SJCRH30 (cell line): ENCODE measurements at places on chromosomes 16 and 17. TPM values are rescaled to one million over a fixed set of nuclear protein-coding genes. Genes with fewer than 3 reads are reported as not detected.
A peak's percentile ranks its signal among the peaks of the same experiment; 100 is the strongest.

DNA sequence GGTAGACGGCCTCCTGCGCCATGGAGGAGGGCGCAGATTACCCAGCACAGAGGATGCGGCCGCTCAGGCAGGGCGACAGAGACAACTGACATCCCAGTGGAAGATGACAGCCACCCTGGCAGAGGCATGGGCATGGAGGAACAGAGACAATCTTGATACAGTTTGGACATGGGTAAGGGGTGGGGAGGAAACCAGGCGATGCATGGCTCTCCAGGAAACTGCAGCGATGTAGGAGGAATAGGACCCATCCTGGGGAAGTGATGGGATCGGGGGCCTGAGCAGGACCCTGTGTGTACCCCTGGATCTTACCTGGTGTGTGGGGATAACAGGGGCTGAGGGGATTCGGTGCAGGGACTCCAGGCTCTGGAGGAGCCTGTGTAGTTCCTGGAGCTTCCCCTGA is 4.6 kb downstream of the OSBPL7 start:
- no peak overlapping the region for H3K4me3 ChIP-seq
- H3K4me1 ChIP-seq, result no peaks in the 10 kb centered on the region; the same call in 1 of the 2 replicates
- H3K27me3 ChIP-seq, result no peaks in the 10 kb centered on the region

GRCh38 chr16:6728381-6728780 is 604.3 kb upstream of the RBFOX1 start:
- no peaks in the 10 kb centered on the region for H3K27me3 ChIP-seq
- H3K36me3 ChIP-seq, result no peaks in the 10 kb centered on the region
- DNase-seq, result no peak

- peaks cover 83% of the 10 kb centered on the region for H3K4me1 ChIP-seq
- H3K27ac ChIP-seq, result peak overlapping the region; percentile 79
- H3K36me3 ChIP-seq, result no peaks in the 10 kb centered on the region
- H3K4me3 ChIP-seq, result peak overlapping the region; percentile 28
- DNase-seq, result peak; percentile 100
- peaks cover 19% of the 10 kb centered on the region for H3K27me3 ChIP-seq
Observed at GRCh38 chr17:81328978-81329926, 34.1 kb upstream of the SLC38A10 start.

HNF1B gene
- total RNA-seq, result not detected in 2 replicates

DNA sequence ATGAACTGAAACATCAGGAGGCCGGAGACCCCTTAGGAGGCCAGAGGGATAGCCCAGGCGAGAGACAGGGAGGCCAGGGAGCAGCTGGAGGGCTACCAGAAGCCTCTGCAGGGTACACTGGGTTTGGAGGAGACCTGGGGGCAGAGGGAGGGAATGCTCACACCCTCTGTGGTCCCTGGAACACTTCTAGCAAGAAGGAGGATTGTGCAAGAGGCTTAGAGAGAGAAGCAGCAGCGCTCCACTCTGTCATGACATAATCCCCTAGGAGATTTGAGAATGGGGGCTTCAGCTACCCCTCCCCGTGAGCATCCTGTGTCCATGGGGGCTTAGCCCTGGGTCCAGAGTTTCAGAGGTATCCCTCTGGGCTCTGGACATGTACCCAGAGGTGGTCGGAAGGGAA is 15.8 kb downstream of the GPR142 start:
- H3K27ac ChIP-seq, result no peak overlapping the region
- H3K4me3 ChIP-seq, result no peak overlapping the region
- H3K27me3 ChIP-seq, result peaks cover 11% of the 10 kb centered on the region; the same call in 1 of the 2 replicates

- no peak overlapping the region for H3K27ac ChIP-seq
- no peak for DNase-seq
- peaks cover 20% of the 10 kb centered on the region for H3K27me3 ChIP-seq
- peaks cover 11% of the 10 kb centered on the region for H3K4me1 ChIP-seq
- H3K36me3 ChIP-seq, result no peaks in the 10 kb centered on the region
Observed at GRCh38 chr17:19718041-19718612, 1.7 kb upstream of the SLC47A2 start.

- H3K4me1 ChIP-seq, result no peaks in the 10 kb centered on the region
- H3K36me3 ChIP-seq, result no peaks in the 10 kb centered on the region
- H3K27me3 ChIP-seq, result no peaks in the 10 kb centered on the region
- no peak overlapping the region for H3K27ac ChIP-seq
Observed at GRCh38 chr16:87098361-87098760, 218.8 kb downstream of the C16orf95 start.

KRTAP4-5 gene
- not detected in 2 replicates for total RNA-seq

PPP1R27 gene
- not detected in 2 replicates for total RNA-seq

DNA sequence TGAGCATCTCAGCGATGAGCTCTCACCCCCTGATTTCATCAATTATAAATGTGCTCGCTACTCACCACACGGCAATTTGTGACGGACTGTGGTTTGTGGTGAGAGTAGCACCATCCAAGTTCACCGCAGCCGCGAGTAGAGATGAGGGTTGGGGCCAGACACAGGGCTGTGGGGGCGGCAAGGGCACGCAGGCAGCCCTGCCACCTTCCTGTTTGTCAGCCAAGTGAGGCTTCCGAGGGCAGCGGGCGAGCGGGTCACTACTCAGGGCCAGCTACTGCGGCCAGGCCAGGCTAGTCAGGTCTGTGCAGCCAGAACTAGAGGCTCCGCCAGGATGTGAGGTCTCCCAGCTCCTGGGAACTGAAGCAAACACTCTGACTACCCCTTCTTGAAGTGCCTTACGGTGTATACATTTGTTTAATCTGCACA is 39.6 kb upstream of the MEOX1 start:
- DNase-seq, result peak; percentile 67
- peaks cover 14% of the 10 kb centered on the region for H3K4me1 ChIP-seq
- H3K36me3 ChIP-seq, result no peaks in the 10 kb centered on the region

DNA sequence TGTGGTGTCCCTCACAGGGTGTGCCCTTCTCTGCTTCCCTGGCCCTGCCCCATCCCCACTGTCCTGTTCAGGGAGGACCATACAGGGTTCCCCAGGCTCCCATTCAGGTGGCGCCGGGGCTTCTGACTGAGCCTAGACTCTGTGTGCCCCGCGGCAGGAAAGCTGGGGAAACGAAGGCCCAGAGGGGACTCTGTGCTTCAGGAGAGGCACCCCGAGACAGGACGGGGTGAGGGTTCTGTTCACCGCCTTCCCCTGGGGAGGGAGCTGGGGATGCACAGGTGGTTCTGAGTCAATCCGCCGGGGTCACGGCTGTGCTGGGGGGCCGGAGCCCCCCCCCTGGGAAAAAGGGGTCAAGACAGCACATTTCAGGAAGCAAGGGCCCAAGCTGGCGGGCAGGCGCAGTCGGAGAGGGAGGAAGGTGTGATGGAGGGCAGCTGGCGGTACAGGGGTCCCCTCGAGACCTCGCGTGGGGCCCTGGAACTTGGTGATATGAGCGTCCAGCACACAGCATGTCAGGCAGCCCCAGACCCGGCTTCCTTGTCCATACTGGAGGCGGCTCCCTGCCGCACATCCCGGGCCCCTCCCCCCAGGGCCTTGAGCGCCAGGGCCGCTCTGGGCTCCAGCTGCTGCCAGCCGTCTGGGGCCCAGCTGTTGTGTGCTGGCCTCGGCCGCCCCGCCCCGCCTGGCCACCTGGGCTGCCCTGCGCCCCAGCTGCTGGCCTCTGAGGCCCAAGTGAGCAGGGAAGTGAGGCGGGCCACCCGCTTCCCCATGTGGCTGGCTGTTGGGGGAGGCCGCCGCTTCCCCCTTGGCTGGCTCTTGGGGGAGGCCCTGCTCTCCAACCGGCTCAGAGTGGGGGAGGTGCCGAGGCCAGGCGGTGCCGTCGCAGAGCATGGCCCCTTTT is 5.6 kb upstream of the NOTUM start:
- no peaks in the 10 kb centered on the region; the same call in 1 of the 2 replicates for H3K27me3 ChIP-seq
- peak; percentile 100 for DNase-seq
- H3K4me1 ChIP-seq, result peaks cover 39% of the 10 kb centered on the region

DNA sequence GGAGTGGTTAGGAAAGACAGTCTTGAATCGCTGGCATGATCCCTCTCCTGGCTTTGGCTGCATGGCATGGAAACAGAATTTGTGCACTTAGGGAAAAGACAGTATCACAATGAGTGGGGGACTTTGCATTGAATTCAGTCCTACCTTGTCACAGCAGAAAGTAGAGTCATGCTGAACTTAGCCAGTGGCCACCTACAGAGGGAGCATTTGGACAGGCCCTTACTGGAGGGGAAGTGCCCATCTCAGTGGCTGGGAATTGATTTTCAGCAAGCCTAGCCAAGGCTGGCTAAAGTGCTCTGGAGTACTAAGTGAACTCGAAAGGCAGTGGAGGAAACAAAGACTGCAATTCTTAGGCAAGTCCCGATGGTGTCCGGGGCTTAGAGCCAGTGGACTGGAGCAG is 364.3 kb upstream of the TOM1L1 start:
- no peaks in the 10 kb centered on the region for H3K36me3 ChIP-seq
- no peak overlapping the region for H3K4me3 ChIP-seq
- H3K27me3 ChIP-seq, result no peaks in the 10 kb centered on the region
- DNase-seq, result no peak
- H3K27ac ChIP-seq, result no peak overlapping the region

HS3ST2 gene
- not detected in 2 replicates for total RNA-seq

GRCh38 chr17:40284085-40284713 is 3.5 kb upstream of the CDC6 start:
- H3K4me1 ChIP-seq, result peaks cover 26% of the 10 kb centered on the region
- DNase-seq, result peak; percentile 58
- no peak overlapping the region for H3K4me3 ChIP-seq
- H3K36me3 ChIP-seq, result peaks cover 3% of the 10 kb centered on the region
- H3K27me3 ChIP-seq, result no peaks in the 10 kb centered on the region

- peak; percentile 79 for DNase-seq
- no peak overlapping the region for H3K27ac ChIP-seq
- H3K36me3 ChIP-seq, result peaks cover 31% of the 10 kb centered on the region
Observed at GRCh38 chr17:18319604-18320256, 4.6 kb downstream of the SMCR8 start.

DNA sequence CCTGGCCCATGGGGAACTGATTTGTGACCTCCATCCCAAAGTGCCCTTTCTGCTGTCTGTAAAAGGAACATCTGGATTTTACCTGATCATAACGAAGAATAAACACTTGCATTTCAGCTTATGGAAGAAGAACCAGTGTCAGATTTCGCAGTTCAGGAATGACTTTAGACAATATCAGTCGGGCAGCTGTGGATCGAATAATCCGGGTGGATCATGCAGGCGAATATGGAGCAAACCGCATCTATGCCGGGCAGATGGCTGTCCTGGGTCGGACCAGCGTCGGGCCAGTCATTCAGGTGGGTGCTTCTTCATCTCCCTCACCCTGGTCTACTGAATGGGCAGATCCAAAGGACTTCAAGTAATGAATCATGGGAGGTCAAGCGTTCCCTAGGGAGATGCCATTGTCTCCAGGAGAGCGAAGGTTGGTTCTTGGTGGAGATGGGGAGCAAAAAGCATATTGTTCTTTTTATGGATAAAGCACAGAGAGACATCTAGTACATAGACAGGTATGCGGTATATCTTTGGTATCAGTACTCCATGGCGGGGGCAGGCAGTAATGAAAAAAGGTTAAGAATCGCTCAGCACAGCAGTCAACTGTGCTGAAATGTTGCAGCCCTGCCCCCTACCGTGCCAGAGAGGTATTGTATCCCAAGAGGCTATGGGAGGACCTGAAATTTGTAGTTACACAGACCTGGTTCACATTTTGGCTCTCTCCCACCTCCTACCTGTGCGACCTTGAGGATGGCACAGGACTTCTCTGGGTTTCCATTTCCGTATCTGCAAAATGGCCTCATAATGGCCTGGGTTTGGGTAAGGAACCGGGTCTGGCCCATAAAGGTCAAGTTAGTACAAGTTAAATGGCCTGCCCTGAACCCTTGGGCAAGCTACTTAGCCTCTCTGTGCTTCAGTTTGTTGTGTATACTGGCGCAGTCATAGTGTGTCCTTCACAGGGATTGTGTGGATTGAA is 4.7 kb downstream of the COQ7 start:
- no peaks in the 10 kb centered on the region for H3K27me3 ChIP-seq
- H3K4me1 ChIP-seq, result no peaks in the 10 kb centered on the region
- H3K36me3 ChIP-seq, result no peaks in the 10 kb centered on the region

DNA sequence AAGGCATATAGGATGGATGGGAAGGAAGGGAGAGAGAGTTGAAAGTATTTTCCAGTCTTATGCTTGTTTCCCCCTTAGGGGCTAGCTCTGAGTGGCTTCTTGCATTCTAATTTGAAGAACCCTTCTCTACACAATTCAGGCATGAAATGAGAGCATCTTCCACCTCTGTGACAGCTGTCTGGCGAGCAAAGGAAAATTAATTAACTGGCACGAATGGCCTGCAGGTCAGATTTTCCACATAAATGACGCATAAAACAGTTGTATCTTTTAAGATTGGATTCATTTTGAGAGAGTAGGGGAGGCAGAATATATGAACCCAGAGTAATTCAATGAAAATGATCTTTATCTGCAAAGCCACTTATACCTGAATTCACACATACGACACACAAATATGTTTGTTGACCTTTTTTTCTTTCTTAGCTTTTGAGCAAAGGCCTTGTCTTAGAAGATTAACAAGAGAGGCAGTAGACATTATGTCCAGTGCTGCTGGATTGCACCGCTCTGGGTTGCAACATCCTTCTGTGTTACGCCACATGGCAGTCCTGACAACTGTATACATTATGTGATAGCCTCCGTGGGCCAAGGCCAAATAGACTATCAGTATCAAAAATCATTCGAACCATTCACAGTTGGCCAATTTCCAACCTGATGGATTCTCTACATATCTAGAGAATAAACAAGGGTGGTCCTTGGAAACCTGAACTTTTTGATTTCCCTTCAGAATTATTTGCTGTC is 173.0 kb upstream of the GOT2 start:
- no peak for DNase-seq
- H3K27ac ChIP-seq, result no peak overlapping the region
- no peaks in the 10 kb centered on the region for H3K36me3 ChIP-seq
- H3K27me3 ChIP-seq, result no peaks in the 10 kb centered on the region
- H3K4me3 ChIP-seq, result no peak overlapping the region
- no peaks in the 10 kb centered on the region for H3K4me1 ChIP-seq
